ENCODE measurements at places on chromosomes 6 and 20. TPM values are rescaled to one million over a fixed set of nuclear protein-coding genes. Genes with fewer than 3 reads are reported as not detected.

Gene IL20RA
- total RNA-seq: 0.22 TPM

Gene POU5F1
- 5.1 TPM for total RNA-seq

Gene ISM1
- total RNA-seq: 0.06 TPM

Gene KIFC1
- total RNA-seq: 117 TPM

Gene SAMD5
- 1.5 TPM for total RNA-seq

Gene CFAP61
- not detected for total RNA-seq

Gene ADA
- total RNA-seq: 19.9 TPM

Gene SPACA1
- total RNA-seq: not detected

Gene ULBP2
- total RNA-seq: 16.0 TPM

Gene CCN6
- 1.4 TPM for total RNA-seq

Gene WFDC5
- total RNA-seq: not detected

Gene EYA2
- not detected for total RNA-seq

Gene COL9A3
- total RNA-seq: 4.6 TPM

All from epithelial cell of proximal tubule (primary cell).